Activated CD4-positive, alpha-beta memory T cell treated with anti-CD3 and anti-CD28 coated beads for 36 hours (primary cell): ENCODE measurements at places on chromosomes 7 and 10. TPM values are rescaled to one million over a fixed set of nuclear protein-coding genes. Genes with fewer than 3 reads are reported as not detected.

DNA sequence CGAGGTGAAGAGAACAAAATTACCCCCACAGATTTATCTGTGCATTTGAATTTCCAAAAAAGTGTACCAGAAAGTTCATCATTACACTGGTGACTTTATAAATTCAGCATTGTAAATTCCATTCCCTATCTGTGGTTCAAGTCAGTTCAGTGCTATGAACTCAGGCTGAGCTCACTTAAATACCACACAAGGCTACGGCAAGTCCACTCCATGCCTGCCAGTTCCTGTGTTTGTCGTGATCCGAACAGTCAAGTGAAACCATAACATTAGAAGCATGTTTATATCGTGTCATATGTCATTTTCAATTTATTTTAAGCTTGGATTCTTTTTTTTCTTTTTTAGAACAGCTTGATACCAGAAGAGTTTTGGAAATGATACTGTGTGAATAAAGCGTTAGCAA is 14.8 kb downstream of the MBL2 start:
- no peak for DNase-seq
- no peaks in the 10 kb centered on the region for H3K36me3 ChIP-seq
- no peaks in the 10 kb centered on the region for H3K27me3 ChIP-seq

DNA sequence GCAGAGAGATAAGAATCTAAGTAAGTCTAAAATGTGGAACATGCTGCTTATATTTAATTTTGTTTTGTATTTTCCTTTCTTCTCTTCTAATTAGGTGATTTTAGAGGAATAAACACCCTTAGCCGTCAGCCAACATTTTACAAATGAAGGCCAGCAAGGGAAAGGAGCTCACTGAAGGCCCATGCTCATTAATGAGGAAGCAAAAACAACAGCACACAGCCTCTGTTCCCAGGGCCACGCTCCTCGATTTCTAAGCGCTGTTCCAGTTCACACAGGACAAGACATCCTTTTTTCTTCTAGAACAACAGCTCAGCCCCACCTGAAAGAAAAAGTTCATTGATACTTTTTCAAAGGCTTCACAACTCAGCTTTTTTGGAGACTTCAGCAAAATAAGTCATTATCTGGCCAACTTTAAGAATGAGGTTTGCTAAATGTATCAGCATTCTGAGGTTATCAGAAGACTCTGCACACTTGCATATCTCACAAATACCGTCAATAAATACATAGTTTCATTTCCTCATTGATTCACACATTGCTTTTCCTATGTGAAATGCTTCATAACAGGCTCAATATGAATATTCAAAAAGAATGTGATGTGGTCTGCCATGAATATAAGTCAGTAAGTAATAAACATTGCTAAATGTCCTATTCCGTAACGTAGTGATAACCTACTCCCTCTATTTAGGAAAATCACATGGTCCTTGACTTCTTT is 34.8 kb upstream of the SFMBT2 start:
- no peak overlapping the region for H3K27ac ChIP-seq
- DNase-seq: no peak
- no peaks in the 10 kb centered on the region for H3K4me1 ChIP-seq
- peaks cover 3% of the 10 kb centered on the region for H3K27me3 ChIP-seq

DNA sequence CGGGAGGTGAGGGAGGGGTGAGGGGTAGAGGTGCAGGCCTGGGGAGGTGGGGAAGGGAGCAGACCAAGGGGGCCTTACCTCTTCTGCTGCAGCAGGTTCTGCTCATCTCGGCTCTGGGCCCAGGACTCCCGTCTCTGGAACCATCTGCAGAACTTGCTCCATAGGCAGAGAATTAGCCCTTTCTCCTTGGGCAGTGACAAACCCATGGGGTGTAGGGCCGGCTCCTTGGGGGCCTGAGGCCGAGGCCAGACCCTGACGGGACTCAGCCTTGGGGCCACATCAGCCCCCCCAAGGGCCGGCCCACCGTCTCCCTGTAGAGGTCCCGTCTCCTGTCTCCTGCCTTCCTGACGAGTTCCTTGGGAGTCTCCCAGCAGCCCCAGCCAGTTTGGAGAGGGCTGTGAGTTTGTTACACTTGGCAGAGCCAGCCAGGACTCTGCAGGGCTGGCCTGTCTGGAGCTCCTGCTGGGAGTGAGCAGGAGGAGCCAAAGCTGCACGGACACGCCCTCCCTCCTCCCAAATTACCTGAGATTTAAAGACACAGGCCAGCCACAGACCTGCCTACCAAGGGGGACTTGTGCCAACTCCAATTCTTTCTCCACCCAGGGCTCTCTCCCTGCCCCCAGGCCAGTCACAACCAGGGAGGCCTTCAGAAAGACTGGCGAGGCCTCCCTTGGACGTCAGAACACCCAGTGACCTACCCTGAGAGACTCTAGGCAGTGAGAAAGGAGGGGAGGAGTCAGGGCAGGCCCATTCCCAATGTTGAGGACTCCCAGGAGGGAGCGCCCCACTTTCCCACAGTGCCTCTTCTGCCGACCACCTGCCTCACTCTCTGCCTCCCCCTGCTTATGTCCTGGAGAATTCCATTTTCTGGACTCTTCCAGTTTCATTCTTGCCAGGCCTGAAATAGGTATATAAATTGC is at the start of gene TRPV6:
Gene TRPV6, minus strand, starts transcription at position 435 of the 920 bp plus-strand sequence.
- H3K4me1 ChIP-seq: no peaks in the 10 kb centered on the region
- H3K27ac ChIP-seq: no peak within 1 kb of the TSS
- H3K27me3 ChIP-seq: peaks cover 2% of the 10 kb centered on the region
- no peak for DNase-seq
- H3K36me3 ChIP-seq: no peaks in the 10 kb centered on the region

- no peak for DNase-seq
- H3K27ac ChIP-seq: no peak overlapping the region
- no peak overlapping the region for H3K4me3 ChIP-seq
- no peaks in the 10 kb centered on the region for H3K36me3 ChIP-seq
Measured at GRCh38 chr10:57905861-57906260, 361.8 kb downstream of the IPMK start.

- peaks cover 49% of the 10 kb centered on the region for H3K4me1 ChIP-seq
- no peak for DNase-seq
- H3K36me3 ChIP-seq: peaks cover 38% of the 10 kb centered on the region
- H3K4me3 ChIP-seq: no peak overlapping the region
- no peak overlapping the region for H3K27ac ChIP-seq
Measured at GRCh38 chr10:97740613-97741012, 3.7 kb downstream of the ZFYVE27 start.

DNA sequence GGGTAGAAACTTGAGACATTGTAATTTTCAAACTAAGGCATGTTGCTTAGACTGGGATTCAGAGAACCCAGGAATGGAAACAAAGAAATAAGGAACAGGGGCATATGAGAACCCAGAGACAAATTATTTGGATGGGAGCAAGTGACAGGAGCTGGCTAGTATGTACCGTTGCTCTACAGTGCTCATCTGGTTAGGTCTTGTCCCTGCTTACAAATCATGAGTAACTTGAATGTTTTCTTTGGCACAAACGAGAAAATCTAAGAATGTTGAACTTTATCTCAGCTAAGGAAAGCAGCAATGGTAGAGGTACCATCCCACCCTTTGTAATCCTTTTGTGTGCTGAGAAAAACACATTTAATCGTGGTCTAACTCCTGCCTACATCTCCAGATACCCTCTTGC is 116.0 kb upstream of the IMMP2L start:
- H3K36me3 ChIP-seq: no peaks in the 10 kb centered on the region
- DNase-seq: no peak
- H3K27me3 ChIP-seq: peaks cover 5% of the 10 kb centered on the region
- no peak overlapping the region for H3K27ac ChIP-seq
- no peaks in the 10 kb centered on the region for H3K4me1 ChIP-seq
- H3K4me3 ChIP-seq: no peak overlapping the region

GRCh38 chr7:105803429-105803736 is 73.0 kb downstream of the ATXN7L1 start:
- no peak overlapping the region for H3K27ac ChIP-seq
- H3K4me1 ChIP-seq: peaks cover 56% of the 10 kb centered on the region
- no peak overlapping the region for H3K4me3 ChIP-seq
- DNase-seq: no peak
- no peaks in the 10 kb centered on the region for H3K36me3 ChIP-seq

GRCh38 chr7:157793087-157793353 is 456.2 kb downstream of the DNAJB6 start:
- peaks cover 2% of the 10 kb centered on the region for H3K27me3 ChIP-seq
- H3K4me1 ChIP-seq: no peaks in the 10 kb centered on the region
- DNase-seq: no peak
- H3K4me3 ChIP-seq: no peak overlapping the region
- no peak overlapping the region for H3K27ac ChIP-seq
- no peaks in the 10 kb centered on the region for H3K36me3 ChIP-seq

- H3K36me3 ChIP-seq: peaks cover 90% of the 10 kb centered on the region
- H3K27me3 ChIP-seq: no peaks in the 10 kb centered on the region
- DNase-seq: no peak
Measured at GRCh38 chr7:36946401-36946739, 222.1 kb upstream of the AOAH start.

Gene FAM25A
- not detected for total RNA-seq

Gene PRKRIP1
- total RNA-seq: 20.8 TPM

Gene HOXA10
- total RNA-seq: not detected

Gene TMEM273
- total RNA-seq: 108 TPM

Gene ARL4A
- total RNA-seq: 12.7 TPM

Gene GIMAP5
- total RNA-seq: 45.9 TPM
